ENCODE measurements at places on chromosomes 12 and 14.

- no peak for DNase-seq
Observed at GRCh38 chr12:93868771-93869170, 191.6 kb downstream of the CRADD start.

- DNase-seq, result no peak
Observed at GRCh38 chr12:110266980-110267620, 13.9 kb upstream of the ATP2A2 start.

DNA sequence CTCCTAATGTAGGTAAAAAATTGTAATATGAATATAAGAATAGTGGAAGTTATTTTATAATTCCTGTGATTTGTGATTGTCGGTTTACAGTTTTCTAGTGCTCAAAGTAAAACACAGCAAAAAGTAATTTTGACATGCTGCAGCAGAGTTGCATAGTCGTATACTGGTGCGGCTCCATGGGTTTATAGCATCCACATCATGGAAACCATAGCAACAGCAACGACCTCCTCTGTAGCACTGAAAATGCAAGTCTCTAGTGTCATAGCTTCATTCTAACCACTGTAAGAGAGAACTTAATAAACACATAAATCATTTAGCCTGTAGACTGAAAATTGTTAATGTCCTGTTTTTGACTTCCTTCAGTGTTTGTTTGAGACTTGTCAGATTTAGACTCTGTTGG lies 574.3 kb downstream of the KCNH5 start:
- DNase-seq, result no peak

GRCh38 chr12:69872804-69873203 lies 47.8 kb downstream of the MYRFL start:
- no peak for DNase-seq

DNA sequence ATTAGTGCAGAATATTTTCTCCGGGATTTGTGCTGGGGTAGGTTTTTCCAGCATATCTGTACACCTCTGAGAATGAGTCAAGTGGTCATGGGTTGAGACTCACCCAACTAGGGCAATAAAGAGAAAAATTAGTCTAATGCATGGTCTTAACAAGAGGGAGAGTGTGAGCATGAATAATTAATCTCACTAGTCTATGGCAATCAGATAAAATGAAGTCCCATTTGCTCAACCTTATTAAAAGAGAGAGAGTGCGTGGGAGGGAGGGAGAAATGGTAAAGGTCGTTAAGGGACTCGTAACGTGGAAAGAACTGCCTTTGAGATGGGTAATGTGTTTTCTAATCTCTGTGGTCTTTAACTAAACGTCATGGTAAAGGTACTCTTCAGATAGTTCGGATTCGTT lies 91.6 kb downstream of the TESC start:
- no peak for DNase-seq

GRCh38 chr14:68574461-68574860 lies 218.4 kb downstream of the ZFP36L1 start:
- DNase-seq, result no peak

DNA sequence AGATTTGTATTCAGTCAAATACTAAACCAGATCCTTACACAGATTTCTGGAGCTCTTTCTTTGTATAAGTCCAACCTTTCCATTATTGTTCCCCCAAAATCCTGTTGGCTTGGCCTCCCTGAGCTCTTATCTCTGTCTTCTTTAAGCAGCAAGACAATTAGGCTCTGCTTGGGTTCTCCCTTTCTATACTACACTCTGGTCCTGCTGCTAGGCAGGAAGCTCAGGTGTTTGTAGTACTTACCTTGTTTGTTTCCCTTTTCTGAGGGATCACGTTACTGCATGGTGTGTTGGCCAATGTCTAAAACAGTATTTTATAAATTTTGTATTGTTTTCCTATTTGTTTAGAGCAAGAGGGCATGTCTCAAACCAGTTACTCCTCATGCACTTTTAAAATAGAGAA lies 192.9 kb downstream of the PRKD1 start:
- DNase-seq, result no peak

GRCh38 chr12:77817276-77817675 lies 13.4 kb upstream of the NAV3 start:
- DNase-seq, result no peak

DNA sequence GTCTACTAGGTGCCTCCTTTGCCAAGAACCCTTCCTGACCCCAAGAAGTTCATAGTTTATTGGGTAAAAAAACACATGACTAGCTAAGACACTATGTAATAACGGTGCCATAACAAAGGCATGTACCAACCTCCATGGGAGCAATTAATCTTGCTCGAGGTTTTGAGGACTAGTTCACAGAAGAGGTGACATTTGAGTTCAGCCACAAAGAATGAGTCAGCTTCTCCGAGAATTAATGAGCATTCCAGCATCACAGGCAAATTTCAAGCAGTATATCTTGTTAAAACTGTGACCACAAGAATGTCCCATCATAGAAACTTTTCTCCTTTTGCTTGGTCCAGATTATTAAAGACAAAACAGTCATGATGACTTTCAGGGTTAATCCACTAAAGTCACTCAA lies 113.0 kb upstream of the RAP1B start:
- DNase-seq, result no peak

GRCh38 chr14:50624447-50624846 lies 43.7 kb downstream of the SAV1 start:
- no peak for DNase-seq
